H54 (cell line): ENCODE measurements at places on chromosomes 1 and 21.

DNA sequence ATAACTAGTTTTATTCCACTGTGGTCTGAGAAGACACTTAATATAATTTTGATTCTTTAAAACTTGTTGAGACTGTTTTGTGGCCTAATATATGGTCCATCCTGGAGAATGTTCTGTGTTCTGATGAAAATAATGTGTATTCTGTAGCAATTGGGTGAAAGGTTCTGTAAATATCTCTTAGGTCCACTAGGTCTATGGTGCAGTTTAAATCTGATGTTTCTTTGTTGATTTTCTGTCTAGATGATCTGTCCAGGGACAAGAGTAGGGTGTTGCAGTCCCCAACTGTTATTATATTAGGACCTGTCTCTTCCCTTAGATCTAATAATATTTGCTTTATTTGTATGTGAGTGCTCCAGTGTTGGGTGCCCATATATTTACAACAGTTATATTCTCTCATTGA, 33.9 kb upstream of the PM20D1 start:
- DNase-seq = no peak

DNA sequence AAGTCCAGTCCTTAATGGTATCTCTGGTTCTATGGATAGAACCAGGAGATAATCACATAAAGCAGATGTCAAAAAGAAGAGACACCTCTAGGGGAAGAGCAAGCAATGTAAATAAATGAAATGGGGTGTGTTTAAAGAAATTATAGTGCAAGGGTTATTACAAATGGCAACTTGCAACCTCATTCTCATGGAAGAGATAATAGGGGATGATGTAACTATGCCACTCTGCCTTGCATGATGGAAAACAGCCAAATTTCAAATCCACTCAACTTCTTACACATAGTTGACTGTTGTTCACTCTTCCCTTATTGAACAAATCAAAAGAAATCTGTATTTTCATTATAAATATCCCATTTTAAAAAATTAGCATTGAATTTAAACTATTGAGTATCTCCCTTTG, 274.0 kb upstream of the TMPRSS15 start:
- no peak for DNase-seq

DNA sequence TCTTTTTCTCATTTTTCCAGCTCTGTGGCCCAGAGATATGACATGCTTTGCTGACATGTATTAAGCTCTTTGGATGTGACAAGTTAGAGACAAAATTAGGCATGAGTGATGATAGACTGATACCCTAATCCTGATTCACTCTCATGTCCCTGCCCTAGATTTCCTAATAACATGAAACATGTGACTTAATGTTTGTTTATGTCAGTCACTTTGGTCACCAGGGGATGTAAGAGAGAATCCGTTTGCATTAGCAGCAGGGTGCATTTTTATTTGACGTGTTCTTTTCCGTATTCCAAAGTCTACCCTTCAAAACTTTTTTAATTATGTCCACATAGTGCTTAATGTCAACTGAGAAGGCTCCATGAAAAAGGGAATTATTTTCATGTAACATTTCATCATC, 192.4 kb downstream of the HMCN1 start:
- DNase-seq = no peak

- DNase-seq = peak; percentile 3
Observed at GRCh38 chr1:101567582-101568189, 330.9 kb downstream of the S1PR1 start.

- no peak for DNase-seq
Observed at GRCh38 chr1:156623946-156624813, 5.0 kb downstream of the HAPLN2 start.

DNA sequence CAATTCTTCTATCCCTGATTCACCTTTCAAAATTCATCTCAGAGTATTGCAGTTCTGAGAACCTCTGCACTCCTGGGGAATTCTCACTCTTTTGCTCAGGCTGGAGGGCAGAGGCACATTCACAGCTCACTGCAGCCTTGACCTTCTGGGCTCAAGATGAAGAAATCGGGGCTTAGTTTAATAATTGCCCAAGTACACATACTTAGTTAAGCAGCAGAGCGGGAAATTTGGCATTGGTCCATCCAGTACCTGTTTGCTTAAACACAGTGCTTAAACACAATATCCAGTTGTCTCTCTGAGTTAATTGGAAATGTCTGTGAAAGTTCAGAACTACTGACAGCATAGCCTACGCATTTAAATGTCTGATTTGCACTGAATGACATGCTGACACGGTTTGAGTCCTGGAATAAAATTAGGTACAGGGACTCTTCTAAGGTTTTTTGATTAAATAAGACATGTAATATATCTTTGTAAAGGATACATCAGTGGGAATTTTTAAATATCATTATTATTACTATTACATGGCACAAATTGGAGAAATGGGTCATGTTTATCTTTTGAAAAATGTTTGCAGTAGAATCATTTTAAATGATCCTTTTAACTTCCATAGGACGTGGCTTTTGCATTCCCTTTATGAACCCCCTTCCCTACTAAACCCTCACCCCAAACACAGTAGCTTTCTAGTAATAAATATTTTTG, 337.4 kb downstream of the SRGAP2C start:
- DNase-seq = no peak

DNA sequence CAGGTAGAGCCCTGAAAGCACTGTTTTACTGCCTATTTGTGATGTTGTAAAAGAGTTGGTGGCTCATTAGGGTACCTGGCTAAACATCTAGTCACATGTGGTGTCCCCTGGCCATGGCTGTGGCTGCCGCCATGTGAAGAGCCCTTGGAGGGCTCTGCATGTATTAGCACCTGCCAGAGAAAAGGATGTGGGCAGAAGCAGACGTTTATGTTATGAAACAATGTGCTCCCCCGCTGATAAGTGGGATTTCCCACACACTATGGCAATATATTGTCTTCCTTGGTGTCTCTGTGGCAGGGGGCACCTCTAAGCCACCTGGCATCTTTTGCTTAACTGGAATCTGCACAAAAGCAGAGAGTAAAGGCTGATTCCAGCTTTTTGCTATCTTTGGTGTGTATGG, 9.6 kb downstream of the TENT5C start:
- no peak for DNase-seq

DNA sequence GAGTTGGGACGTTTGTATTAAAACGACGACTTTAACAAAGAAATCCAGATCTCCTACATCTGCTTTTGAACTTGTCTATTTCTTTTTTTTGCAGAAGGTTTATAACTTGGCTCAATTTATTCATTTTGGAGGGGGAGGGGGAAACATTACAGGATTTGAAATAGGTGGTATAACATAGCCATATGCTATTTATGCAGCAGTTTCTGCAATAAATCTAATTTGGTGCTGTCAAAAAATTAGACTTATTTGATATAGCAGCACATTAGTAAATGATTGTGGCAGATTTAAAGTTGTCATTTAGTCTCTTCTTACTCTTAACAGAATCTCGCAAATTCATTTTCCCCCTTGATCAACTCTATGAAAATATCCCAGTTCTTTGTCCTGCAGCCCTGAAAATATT, 138.2 kb downstream of the SDCCAG8 start:
- DNase-seq = no peak

- no peak for DNase-seq
Observed at GRCh38 chr1:81662913-81663526, 137.7 kb upstream of the ADGRL2 start.

GRCh38 chr1:98420376-98421084, 241.0 kb upstream of the SNX7 start:
- no peak for DNase-seq

- no peak for DNase-seq
Observed at GRCh38 chr1:187715483-187715882, 886.7 kb downstream of the PLA2G4A start.

DNA sequence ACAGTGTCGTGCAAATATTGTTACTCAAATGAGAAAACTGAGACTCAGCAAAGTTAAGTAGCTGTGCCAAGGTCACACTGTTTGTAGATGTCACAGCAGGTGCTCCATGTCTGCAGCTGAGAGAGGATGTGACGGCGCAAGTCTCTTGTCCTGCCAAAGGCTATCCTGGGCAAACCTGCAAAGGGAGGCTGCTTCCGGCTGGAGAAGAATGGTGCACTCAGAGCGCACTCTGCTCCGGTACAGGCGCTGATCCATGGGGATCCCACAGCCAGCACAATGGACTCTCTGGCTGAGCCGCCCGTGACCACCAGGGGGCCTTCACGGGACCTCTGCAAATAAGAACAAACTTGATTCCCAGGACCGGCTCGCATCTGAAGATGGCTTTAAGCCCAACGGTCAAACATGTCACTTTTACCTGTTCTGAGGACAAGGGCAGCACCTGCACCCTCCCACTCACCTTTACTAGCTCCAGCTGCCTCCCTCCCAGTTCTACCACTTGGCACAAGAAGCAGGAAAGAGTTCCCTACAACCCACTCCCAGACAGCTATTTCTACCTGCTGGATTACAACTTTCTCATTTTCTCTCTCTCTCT, 21.9 kb downstream of the RD3 start:
- peak; percentile 85 for DNase-seq

DNA sequence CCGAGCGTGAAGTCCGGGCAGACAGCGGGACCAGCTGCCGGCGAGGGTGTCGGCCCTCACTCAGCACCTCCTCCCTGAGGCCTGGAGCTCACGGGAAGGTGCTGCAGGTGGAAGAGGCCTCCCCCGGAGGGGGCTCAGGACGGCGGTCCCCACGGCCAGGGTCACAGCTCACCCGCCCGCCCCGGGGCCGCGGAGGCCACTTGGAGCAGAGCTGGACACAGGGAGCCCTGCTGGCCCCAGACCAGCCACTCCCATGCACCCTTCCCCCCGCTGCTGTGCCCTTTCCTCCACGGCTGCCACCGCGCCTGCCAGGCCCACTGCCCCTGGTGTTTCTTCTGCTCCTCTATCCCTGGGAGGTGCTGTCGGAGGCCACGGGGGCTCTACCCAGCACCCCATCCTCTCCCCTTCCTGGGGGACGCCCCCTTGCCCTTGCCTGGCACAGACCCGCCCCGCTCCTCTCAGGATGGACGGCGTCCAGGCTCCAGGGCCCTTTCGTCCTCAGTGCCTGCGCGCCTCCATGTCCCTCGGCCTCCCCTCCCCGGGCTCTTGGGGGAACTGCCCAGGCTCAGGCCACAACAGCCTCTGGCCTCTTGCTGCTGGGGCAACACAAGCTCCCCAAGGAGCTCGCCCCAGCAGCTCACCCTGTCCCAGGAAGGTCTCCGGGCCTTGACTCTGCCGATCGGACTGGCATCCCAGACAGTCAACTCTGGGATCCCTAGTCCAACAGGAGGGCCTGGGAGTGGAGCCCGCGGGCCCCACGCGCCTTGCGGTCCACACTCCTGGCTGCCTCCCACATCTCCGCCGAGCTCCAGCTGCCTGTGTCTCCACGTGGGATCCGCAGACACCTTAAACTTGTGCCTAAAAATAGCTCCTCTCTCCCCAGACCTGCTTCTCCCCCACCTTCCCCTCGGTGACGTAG, 4.1 kb downstream of the TMEM240 start:
- no peak for DNase-seq
